ENCODE measurements at places on chromosomes 7 and 10.

DNA sequence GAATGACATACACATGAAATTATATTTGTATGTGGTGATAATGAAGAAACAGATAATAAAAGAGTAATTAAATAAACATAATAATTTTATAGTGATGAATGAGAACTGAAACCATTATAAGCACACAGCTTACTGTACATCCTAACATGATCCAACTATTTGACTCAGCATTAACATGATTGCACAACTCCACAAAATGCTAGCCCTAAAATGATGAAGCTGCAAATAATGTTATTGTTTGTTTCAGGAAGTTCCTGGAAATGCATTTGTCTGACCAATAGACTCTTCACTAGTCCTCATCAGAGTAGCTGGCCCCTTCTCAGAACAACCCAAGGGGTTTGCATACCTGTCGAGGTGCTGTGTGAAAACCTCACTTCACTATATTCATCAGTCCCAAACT lies 115.5 kb downstream of the RTKN2 start:
- no peak for DNase-seq

DNA sequence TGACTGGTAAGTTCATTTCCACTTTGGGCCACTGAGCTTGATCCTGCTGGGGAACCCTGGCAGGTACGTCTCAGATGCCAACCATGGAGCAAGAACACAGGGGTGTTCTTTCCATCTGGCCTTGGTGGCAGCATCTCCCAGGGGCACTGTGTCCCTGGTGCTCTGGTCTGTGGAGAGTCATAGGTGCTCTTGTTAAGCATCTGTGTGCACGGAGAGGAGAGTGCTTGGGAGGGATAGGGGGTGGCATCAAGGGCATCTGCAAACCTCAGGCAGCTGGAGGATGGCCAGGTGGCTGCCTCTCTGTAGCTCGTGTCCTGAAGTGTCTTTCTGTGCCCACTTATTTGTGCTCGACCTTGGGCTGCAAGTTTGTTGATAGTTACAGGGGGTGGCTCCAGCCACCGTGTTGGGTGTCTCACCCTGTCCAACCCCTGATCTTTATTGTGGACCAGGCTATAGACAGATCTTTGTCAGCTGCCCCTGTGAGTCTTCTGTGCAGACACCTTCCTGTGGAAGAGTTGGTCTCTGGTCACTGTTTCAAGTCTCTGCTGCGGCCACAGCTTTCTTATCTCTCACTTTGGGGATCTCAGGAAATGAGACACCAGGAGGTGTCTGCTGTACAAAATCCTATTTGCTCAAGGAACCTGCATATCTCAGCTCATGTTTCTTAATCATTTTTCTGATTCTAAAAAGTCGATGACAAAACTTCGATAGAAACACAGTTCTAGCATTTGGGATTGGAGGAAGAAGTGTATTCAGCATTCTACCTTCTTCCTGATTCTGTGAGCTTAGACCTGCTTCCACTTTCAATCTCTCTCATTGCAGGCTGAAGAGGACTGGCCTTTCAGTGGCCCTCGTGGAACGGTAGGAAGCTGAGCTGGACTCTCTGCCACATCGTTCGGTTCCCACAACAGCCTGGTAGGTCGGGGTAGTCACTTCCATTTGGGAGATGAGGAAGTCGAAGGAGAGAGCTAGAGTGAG lies 17.2 kb upstream of the GIMAP8 start:
- DNase-seq = no peak

- DNase-seq = no peak
These were observed 34.3 kb upstream of the PTF1A start for GRCh38 chr10:23157691-23158369.

GRCh38 chr10:64286533-64286932 lies 765.3 kb downstream of the REEP3 start:
- DNase-seq = no peak

DNA sequence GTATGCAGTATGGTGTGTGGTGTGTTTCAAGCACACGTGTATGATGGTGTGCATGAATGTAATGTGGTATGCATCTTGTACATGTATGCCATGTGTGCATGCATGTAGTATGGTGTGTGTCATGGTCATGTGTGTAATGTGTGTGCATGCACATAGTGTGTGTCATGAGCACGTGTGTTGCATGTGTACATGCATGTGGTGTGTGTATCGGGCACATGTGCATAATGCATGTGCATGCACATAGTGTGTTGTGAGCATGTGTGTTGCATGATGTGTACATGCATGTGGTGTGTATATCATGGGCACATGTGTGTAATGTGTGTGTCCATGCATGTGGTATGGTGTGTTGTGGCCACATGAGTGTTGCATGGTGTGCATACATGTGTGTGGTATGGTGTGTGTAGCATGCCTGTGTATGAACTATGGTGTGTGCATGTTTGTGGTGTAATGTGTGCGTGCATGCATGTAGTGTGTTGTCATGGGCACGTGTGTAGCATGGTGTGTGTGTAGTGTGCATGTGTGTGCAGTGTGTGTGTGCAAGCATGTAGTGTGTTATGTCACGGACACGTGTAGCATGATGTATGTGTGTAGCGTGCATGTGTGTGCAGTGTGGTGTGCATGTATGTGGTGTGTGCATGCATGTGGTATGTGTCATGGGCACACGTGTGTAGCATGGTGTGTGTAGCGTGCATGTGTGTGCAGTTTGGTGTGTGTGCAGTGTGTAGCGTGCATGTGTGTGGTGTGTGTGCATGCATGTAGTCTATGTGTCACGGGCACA lies 17.6 kb downstream of the KNDC1 start:
- no peak for DNase-seq

DNA sequence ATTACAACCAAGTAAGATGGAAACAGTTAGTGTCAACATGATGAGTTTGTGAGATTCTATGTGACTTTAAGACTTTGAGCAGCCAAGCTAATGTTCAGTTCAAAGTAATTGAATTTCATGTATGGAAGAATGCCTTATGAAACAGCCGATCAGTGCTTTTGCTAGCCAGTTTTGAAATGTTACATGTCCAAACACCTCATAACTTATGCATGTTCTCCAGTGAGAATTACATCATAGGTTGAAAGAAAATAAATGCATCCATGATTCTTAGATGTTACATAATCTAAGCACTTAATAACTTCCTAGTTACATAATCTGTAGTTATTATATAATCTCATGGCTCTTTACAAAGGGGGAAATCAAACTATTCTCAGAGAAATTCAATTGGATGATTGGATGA lies 211.3 kb downstream of the BICC1 start:
- no peak for DNase-seq

GRCh38 chr10:59362144-59362958 lies at the start of gene FAM13C:
TSS of gene FAM13C (minus strand) at chr10:59362549. CDS start at chr10:59362460, 89 bp downstream.
- peak; percentile 68 for DNase-seq

Data from left colon (tissue), 2 donors.